NCI-H1930 (cell line): ENCODE measurements at places on chromosomes 12 and 14.

- DNase-seq: no peak
Observed at GRCh38 chr14:90248594-90248993, 7.8 kb upstream of the PSMC1 start.

- DNase-seq: no peak
Observed at GRCh38 chr12:16844875-16845274, 238.9 kb upstream of the LMO3 start.

DNA sequence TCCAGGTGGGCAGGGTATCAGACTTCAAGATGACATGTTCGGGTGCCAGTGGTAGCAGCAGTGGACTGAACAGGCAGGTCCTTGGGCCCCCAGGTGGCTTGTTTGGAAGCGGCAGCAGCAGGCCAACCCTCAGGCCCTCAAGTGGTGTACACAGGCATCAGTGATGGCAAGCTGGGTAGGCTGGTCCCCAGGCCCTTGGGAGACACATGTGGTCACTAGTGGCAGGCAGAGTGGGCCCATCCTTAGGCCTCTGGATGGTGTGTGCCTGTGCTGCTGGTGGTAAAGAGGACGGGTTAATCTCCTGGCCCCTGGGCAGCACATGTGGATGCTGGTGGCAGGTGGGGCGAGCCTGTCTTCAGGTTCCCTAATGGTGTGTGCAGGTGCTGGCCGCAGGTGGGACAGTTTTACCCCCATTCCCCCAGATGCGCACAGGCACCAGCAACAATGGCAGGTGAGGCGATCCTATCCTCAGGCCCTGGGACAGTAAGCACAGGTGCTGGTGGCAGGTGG lies 8.0 kb downstream of the OAS2 start:
- DNase-seq: no peak

DNA sequence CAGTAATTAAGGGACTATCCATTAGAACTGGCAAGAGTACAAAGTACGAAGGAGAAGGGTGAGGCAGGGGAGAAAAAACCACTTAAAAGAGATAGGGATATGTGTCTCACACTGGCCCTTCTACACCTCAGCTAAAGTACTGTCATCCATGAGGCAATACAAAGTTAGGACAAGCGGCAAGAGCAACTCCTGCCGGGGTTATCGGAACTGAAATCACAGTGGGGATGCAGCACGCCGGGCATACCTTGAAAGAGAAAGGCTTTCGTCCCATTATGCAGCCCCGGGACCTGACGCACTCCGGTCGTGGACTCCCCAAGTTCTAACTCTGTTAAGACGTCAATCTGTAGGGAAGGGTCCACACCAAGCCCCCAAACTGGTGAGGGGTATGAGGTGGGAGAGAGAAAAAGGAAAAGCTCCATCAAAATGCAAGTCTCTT lies 1.1 kb downstream of the NELL2 start:
- peak; percentile 74 for DNase-seq

- DNase-seq: no peak
Observed at GRCh38 chr12:53090554-53090953, 6.9 kb upstream of the IGFBP6 start.

- DNase-seq: no peak
Observed at GRCh38 chr12:10101042-10101579, 2.3 kb upstream of the CLEC1A start.

- no peak for DNase-seq
Observed at GRCh38 chr14:24273422-24273998, 2.1 kb upstream of the RABGGTA start.

- DNase-seq: no peak
Observed at GRCh38 chr14:39694341-39694740, 262.1 kb upstream of the FBXO33 start.

DNA sequence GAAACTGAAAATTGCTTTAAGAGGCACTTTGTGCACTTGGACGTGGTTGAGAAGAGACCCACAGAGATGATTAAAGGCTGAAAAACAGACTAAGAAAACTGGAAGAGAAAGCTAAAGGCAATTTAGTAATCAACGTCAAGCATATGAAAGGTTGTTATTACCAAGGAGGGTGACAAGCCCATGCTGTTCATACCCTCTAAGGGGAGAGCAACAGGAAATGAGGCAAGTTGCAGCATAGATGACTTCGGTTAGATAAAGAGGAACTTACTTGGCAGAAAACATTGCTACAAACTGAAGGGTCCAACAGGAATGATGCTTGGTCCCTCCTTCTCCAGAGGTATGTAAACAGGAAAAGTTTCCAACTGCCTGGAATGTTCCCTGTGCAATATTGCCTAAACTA lies 107.8 kb downstream of the DUSP6 start:
- no peak for DNase-seq

DNA sequence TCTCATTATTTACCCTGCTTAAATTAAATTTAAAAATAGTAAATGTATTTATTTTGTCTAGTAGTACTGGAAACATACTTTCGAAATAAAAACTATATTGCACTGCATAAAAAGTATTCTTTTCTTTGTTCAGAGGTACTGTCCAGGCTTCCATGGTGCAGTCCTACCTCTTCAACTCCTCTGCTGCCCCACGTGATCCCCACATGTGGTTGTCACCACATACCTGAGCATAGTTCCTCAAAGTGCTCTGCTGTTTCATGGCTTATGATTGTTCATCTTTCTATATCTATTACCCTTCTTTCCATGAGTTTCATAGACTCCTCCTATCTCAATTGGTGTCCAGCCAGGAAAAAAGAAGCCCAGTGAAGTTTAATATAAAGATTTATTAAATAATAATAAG lies 317.5 kb upstream of the OR4E1 start:
- no peak for DNase-seq

DNA sequence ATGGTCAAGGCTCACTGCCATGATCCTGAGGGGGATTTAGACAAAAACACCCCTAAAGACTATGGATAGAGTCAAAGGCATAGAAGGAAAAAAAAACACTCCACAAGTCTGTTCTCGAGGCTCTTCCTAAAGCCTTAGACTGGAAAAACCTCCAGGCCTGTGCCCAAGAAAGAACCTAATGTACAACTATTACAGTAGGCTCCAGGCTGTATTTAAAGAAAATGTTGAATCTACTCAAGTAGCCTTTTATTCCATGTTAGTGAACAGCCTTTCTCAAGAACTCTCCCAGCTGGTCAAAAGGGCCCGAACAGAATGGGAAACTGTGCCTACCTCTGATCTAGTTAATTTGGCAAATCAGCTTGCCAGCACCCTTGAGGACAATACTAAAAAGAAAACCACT lies 28.3 kb downstream of the GNPTAB start:
- no peak for DNase-seq

GRCh38 chr14:43981135-43981768 lies 525.8 kb downstream of the FSCB start:
- DNase-seq: no peak

DNA sequence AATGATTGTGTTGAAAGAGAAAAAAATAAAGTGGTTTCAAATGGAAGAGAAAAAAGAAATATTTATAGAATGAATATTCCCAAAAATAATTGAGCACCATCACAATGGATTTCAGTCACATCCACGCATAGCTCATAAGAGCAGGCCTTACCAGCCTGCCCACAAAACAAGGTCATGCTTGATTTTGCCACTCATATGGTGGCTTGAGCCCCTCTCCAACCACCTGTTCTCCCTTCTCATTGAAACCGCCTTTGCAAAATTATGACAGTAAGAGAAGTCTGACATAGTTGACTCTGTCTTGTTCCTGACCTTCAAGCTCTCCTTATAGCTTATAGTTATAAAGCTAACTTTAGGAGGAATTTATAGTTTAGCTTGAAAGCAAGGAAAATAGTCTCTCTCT lies 33.3 kb upstream of the NAP1L1 start:
- no peak for DNase-seq

DNA sequence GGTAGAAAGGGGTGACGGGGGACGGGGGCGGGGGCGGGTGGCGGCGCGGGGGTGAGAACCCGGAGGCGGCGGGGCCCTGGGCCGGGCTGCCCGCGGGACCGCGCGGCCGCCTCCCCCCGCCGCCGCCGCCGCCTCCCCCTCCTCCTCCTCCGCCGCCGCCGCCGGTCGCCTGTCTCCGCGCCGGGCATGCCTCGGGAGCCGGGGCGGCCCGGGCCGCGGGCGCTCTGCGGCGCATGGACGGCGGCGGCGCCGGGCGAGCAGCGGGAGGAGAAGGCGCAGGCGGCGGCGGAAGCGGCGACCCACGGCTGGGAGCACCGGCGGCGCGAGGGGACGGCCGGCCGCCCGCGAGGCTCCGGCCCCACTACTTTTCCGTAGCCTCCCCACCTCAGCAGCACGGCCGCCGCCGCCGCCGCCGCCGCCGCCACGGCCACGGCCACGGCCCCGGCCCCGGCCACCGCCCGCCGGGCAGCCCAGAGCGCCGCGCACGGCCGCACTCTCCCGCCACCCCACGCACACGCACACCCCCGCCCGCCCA lies at the start of gene NPAS3:
NPAS3 (plus strand) TSS at position 161 of the 535 bp plus-strand sequence.
- no peak for DNase-seq

DNA sequence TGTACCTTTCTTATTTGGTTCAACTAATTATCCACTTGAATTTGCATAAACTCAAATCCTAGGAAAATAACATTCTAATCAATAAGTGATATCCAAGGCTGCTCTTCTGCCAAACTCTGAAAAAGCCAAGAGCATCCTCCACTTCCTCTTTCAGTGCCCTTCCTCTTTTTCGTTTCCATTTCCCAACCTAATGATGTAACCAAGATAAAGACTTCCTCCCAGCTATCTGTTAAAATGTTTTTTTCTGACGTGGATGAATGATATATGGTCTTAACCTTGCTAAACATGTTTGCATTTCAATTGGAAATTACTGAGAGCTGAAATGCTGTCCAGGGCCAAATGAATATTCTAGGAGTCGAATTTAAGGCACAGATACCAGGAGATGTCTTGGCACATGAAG lies 459.5 kb upstream of the PDE3A start:
- no peak for DNase-seq

DNA sequence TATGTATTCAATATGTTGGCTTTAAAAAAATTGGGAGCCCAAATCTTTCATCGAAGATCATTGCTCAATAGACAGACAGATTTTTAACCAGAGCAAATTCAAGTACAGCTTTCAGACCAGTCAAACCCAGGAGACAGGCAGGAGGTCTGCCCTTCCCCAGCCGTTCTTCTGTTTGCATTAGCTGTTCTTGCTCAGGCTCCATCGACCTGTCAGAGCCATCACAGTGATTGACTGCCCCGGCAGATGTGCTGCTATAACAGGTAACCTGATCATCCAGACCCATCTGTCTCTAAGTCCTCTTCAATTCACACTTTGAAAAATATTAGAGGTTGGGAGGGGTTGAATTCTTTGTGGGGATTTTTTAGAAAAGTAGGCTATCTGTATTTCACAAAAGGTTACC lies 453.5 kb downstream of the FOXG1 start:
- DNase-seq: no peak

DNA sequence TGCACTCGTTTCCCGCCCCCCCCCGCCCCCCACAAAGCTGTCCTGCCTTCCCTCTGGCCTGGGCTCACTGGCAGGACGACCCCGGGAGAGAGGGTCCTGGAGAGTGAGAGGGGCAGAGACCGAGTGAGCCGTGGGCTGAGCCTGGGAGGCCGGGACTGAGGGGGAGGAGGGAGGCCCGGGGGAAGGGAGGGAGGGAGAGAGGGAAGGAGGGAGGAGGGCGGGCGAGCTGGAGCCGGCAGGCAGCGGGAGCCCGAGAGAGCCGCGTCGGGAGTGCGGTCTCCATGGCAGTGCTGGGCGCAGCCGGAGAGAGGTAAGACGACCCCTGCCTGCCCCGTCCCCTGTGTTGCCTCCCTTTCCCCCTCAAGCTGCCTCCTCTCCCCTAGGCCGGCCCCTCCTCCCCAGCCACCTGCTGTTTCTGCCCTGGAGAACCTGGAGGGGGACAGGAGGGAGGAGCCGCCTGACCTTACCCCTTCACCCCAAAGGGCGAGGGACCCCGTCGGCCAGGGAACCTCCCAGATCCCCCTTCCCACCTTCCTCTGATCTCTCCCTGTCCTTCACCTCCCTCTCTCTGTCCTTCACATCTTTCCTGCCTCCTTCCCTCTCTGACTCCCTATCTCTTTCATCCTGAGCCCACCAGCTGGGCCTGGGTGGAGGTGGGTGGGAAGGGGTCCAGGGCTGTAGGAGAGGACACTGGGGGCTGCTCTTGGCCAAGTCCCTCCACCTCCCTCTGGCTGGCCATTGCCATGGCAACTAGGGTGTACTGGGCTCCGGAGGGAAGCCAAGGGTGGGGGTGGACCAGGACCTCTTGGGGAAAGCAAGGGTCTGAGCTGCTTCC lies at the start of gene GPR162:
GPR162 (plus strand) TSS at position 231 of the 835 bp plus-strand sequence. CDS start 2,078 bp downstream, outside the sequence.
- DNase-seq: no peak

DNA sequence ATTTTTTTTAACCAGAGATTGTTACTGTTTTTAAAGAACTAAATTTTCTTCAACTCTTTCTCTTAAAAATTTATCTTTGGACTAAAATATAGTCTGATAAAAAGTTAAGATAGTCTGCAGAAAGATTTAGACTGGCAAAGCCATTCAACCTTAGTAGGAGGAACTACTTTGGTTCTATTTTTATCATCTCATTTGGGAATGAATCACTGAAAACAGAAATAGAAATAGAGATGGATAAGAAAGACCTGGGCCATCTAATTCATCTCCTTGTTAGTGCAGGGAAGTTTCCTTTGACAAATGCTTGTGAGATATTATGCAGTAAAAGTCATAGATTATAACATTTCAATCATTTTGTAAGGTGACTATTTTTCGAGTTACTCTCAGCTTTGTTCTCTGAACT lies 263.2 kb upstream of the NPAS3 start:
- no peak for DNase-seq

- no peak for DNase-seq
Observed at GRCh38 chr12:122909442-122910288, 13.7 kb upstream of the VPS37B start.

- no peak for DNase-seq
Observed at GRCh38 chr12:12007001-12007712, 63.6 kb upstream of the BCL2L14 start.

GRCh38 chr12:56687223-56688128 lies 608 bp downstream of the PTGES3 start:
- DNase-seq: peak; percentile 7

GRCh38 chr14:92532490-92533163 lies 19.0 kb downstream of the RIN3 start:
- DNase-seq: no peak

GRCh38 chr12:62426089-62426488 lies 40.5 kb upstream of the MON2 start:
- DNase-seq: no peak

GRCh38 chr12:54296393-54297099 lies 4.3 kb downstream of the NFE2 start:
- no peak for DNase-seq

- no peak for DNase-seq
Observed at GRCh38 chr14:91317381-91318308, 73.1 kb upstream of the GPR68 start.

DNA sequence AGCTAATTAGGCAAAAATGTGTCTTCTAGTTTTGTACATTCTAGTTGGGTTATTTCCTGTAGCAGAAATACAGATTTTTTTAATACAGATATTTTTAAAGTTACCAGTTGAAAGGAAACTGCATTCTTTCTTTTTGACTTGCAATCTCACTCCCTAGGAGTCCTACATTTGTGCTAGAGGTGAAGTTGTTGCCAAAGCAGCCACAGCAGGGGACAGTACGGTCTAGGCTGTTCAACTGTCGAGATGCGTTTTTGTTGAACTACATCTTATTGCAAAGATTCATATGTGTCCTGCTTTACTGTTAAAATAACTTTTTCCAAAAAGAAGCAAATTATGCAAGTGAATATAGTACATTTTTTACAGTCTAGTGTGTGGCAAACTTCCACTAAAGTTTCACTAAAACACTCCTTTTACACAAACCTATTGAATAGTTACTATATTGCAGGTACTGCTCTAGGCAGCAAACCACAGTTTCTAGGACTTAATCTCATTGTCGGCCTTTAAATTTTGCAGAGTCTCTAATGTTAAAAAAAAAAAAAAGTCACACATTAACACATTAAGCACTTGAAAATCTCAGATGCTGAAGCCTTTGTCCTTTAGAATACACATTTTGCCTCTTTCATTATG lies 30.2 kb upstream of the SRGAP1 start:
- no peak for DNase-seq
